ENCODE measurements at places on chromosomes 4 and X.

DNA sequence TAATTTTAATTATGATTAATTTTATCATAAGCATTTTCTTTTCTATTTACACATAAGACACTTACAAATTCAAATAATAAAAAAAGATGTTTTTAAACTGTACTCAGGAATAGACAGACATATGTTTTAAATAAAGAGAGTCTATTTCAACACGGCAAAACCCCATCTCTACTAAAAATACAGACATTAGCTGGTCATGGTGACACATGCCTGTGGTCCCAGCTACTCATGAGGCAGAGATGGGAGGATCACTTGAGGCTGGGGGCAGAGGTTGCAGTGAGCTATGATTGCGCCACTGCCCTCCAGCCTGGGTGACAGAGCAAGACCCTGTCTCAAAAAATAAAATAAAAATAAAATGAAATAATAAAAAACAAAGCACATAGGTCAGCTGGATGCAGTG lies 14.8 kb downstream of the FAM9B start:
- DNase-seq: no peak

DNA sequence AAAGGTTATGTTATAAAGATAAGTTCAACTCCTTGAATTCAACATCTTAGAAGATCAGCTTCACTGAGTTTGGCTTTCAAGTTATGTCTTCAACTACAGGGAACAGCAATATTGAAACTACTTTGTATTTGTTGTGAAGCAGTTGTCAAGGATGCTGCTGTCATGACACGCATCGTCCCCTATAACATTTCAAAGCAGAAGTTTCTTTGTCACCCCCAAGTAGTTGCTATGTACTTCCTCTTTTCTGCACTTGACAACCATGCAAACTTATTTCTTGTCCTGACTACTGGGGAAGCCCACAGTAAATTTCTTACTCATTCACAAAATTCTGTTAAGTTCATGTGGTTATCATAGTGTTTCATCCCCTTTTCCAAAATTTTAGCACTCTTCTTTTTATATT lies 14.3 kb downstream of the ANTXR2 start:
- no peak for DNase-seq

GRCh38 chrX:154596290-154596929 lies 11.5 kb downstream of the CTAG1A start:
- DNase-seq: no peak

DNA sequence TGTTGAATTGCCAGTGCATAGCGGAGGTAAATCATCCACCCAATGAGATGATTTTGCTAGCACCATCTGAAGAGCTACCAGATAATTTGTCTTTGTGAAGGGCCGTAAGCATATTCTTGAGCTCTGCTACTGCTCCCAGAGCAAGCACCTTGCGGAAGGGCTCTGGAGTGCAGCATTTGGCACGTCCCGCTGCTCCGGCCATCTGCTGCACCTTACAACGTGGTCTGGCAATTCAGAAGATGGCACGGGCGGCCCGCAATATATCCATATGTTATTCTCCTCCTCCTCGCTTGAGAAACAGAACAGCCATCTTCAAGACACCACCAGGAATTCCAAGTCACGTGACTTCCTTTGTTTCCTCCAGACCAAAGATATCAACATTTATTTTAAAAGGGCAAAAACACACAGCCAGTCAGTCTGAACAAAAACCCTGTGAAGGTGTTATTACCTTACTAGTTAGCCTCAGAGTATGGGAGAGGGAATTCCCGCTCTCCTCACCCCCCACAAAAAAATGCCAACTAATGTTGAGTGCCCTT lies 1095.7 kb upstream of the TENM3 start:
- DNase-seq: no peak

DNA sequence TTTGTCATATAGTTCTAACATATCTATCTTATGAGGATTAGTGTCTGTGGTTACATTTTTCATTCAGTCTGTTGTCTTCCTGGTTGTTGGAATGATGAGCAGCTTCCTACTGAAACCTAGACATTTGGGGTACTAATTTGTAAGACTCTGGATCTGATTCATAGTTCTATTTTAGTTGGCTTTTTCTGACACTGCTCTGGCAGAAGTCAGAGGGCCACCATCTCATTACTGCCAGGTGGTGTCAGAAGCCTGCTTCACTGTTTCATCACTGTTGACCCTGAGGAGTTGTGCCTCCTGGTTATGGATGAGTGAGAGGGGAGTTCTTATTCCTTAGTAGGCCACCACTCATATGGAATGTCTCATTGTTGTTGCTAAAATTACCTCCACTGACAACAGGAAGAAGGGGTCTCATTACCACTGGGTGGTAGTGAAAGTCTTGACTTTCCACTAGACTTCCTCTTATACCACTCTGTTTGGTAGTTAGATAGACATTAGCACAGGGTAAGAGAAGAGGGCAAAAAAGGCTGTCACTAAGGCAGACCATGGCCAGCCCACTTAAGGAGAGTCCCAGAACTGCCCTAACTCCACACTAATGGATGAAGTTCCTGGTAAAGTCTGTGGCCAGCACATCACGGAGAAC lies 395.2 kb downstream of the SPOCK3 start:
- DNase-seq: no peak

DNA sequence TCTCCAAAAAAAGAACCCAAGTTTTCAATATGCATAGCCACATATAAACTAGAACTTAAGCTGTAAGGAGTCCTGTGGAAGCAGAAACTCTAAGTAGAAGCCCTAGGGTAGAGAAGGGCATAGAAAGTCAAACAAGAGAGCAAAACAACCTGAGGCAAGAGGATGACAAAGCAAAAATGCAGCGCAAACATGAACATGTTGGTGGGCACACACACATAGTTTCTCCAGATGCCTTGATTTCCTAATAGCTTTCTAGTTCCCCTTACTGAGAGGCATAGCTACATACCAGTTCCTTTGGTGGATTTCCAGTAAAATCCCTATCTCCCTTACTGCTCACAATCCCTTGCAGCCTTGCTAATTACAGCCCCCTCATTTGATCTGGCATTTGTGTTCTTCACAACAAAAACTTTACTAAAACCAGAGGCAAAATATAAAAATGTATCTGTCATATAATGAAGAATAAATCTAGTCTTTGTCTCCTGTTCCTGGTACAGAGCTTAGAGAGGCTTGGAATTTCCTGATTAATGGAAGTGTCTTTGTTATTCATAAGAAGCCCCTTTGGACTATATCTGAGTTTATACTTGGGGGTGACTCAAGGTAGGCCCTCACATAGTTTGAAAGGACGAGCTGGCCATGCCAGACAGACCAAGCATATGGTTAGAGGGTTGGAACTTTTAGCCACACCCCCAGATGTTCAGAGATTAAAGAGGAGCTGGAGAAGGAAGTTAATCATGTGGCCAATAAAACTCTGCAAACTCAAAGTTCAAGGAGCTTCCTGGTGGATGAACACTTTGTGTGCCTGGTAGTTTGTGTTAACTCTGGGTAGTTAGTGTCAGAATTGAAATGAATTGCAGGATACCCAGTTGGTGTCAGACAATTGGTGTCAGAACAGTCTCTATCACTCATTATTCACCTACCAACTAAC lies 52.7 kb upstream of the ZCCHC13 start:
- no peak for DNase-seq

- DNase-seq: no peak
These were observed 19.4 kb downstream of the RPS6KA6 start for GRCh38 chrX:84168574-84168973.

DNA sequence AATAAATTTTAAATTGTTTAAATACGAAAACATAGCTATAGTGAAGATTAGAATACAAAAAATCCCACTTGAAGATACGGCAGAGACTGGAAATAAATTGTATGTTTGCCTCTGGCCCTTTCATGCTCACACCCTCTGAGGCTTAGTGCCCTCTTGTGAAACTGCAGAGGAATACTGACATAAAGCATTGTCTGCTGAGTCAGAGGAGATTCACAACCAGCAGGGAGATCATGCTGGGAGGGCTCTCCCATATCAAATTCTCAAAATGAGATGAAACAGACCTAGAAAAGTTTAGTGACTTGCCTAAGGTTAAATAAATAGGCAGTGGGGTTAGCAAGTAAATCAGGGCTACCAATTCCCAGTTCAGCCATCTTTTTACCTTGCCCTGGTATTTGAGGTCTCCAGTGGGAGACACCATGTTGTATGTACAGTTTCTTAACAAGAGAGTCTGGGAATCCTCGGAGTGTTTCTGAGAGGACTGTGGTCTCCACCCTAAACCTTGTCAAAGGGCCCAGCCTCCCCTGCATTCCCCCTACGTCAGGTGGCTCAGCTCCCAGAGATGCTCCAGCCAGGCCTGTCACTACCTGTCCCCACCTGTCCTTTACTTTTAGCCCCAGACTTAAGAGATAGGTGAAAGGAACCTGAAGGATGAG lies 581.4 kb upstream of the DIPK2B start:
- DNase-seq: no peak

GRCh38 chr4:16582526-16582925 lies 315.9 kb downstream of the LDB2 start:
- DNase-seq: no peak

- DNase-seq: no peak
These were observed 1.7 kb downstream of the CTBP1 start for GRCh38 chr4:1246901-1247863.

DNA sequence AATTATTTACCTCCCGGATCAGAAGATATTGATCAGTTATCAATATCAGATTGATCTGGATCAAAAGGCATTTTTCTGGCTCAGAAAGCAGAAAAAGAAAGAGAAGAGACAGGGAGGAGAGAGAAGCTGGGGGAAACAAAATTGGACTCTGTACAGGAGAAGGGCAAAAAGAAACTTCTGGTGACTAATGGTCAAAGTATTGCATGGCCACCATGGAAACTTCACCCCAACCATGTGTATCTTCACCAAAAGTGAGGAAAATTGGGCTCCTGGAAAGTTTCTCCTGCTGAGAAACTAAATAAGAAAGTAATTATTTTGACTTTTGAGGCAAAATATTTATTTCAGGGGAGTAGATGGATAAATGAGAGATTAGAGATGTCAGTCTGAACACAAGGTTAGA lies 33.9 kb downstream of the RNF150 start:
- no peak for DNase-seq

GRCh38 chr4:47577779-47578553 lies 92.9 kb downstream of the ATP10D start:
- DNase-seq: no peak

- DNase-seq: no peak
These were observed 524.9 kb upstream of the HTR2C start for GRCh38 chrX:114058988-114059418.

DNA sequence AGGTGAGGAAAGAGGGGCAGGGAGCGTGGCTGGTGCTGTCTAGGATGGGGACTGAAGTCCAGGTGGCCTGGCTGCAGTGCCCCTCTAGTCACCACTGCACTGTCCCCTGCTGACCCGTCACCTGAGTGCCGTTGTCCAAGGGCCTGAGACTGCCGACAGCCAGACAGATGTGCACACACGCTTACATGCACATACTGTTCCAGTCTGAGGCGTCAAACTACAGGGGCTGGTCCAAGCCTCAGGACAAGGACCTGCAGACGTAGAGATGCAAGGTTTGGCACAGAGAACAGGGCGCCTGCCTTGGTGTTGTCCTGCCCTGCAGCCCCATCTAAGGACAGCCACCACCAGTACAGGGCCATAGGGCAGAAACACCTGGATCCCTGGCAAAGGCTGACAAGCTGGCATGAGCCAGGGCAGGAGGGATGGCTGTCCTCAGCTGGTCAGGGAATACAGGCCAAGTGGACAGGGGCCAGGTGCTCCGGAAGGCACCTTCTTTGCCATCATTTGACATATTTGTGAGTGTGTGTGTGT lies 1.7 kb downstream of the SLC2A9 start:
- no peak for DNase-seq

- DNase-seq: no peak
These were observed 256.0 kb downstream of the DHX15 start for GRCh38 chr4:24328310-24328709.

DNA sequence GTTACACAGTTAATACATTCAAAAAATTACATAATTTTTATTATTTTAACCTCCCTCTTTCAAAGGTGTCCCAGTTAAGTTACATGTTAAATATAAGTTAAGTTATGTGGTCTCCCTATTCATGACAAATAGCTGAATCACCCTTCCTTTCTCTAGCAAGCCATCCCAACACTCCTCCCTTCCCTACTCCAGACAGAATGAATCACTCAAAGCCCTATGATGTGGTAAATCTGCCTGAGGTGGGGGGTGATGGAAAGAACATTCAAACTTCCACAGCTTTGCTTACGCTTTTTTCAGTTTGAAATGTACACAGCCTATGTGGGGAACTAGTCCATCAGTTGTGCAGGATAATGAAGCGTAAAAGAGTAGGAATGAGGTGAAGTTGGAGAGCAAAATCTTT lies 90.2 kb downstream of the CXCL13 start:
- no peak for DNase-seq

DNA sequence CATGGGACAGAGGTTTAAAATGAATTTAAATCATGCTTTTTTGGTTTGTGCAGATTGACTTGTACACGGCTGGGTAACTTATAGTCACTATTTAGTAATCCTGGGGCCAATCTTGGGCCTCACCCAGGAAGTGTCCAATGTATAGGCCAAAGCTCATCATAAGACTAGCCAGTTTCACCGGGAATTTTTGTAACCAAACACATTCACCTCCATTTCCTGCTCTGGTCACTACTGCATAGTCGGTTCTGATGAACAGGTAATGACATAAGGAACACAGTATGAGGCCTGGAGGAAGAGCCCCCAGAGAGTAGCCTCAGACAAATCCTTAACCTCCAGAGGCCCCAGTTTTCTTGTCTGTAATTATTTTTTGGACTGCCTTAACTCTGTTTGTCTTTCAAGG lies 81.9 kb downstream of the HPRT1 start:
- no peak for DNase-seq

GRCh38 chrX:151901826-151902225 lies 10.9 kb upstream of the MAGEA4 start:
- DNase-seq: no peak

- no peak for DNase-seq
These were observed 209.3 kb downstream of the CHIC2 start for GRCh38 chr4:53854991-53855568.

DNA sequence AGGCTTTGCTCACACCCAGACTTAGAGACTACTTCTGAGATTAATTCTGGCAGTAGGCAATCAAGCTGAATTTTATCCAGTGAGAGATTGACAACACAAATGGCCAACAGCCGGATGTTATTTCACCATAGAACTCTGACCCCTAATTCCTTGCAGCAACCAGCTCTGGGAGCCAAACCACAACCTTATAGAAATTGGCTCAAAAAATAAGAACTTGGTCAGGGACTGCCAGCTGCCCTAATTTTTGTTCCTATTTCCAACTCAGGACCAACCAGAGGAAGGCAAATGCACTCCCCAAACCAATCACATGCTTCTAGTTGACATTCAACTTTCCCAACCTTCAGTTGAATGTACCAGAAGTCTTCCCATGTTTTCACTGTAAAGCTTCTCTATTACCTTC lies 269.7 kb downstream of the HS3ST1 start:
- no peak for DNase-seq

- no peak for DNase-seq
These were observed 314.5 kb upstream of the RASGEF1B start for GRCh38 chr4:81786063-81786763.
